ENCODE measurements at places on chromosomes 1 and 21.

DNA sequence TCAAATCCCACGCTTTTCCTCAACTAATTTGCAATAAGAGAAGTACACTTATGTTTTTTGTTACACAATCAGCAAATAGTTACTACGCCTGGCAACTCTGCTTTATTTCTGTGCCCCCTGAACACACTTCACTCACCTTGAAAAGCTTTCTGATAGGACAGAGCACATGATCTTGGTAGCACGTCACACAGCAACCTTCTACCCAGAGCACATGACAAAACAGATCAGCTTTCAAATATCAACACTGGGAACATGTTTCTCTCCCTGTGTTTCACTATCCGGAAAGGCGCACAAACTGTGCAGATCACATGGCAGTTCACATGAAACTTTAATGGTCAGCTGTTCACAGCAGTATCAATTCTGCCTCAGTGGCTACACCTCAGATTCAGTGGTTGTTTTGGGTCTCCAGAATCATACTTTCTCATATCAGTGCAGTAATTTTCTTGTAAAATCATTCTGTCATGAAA is 2.2 kb downstream of the SLC19A2 start:
- peak; percentile 50 for DNase-seq

DNA sequence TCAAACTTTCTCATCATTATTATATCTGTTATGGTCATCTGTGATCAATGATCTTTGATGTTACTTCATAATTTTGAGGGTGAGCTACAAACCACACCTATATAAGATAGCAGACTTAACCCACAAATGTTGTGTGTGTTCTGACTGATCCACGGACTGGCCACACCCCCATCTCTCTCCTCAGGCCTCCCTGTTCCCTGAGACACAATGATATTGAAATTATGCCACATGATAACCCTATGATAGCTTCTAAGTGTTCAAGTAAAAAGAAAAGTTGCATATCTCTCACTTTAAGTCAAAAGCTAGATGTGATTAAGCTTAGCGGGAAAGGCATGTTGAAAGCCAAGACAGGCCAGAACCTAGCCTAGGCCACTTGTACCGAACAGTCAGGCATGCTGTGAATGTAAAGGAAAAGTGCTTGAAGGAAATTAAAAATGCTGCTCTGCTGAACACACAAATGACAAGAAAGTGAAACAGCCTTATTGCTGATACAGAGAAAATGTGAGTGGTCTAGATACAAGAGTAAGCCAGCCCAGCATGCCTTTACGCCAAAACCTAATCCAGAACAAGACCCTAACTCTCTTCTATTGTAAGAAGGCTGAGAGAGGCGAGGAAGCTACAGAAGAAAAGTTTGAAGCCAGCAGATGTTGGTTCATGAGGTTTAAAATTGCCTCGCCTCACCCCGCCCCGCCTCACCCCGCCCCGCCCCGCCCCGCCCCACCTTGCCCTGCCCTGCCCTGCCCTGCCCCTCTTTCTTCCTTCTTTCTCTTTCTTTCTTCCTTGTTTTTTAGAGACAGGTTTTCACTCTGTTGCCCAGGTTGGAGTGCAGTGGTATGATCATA is 16.5 kb downstream of the CTSS start:
- DNase-seq = no peak

GRCh38 chr1:160577671-160578070 is 1.6 kb downstream of the CD84 start:
- no peak for DNase-seq

DNA sequence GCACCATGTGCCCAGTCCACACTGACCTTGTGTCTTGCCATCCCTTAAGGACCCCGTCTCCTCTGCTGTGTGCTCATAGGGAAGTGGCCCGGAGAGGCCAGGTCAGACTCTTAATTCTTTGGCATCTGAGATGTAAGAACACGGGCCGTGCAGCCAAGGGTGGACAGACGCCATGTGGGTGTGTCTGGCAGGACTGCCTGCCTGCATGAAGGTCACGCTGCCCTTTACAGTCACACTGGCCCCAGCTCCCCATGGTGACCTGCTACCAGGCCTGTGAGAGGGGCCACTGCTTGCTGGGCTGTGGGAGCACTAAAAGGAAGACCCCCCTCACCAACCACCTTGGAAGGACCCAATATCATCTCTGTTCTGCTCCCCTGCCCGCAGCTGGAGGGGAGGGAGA is 17.7 kb downstream of the DHRS3 start:
- DNase-seq = no peak

- DNase-seq = no peak
These were observed 116.2 kb downstream of the PTBP2 start for GRCh38 chr1:96837781-96838216.

DNA sequence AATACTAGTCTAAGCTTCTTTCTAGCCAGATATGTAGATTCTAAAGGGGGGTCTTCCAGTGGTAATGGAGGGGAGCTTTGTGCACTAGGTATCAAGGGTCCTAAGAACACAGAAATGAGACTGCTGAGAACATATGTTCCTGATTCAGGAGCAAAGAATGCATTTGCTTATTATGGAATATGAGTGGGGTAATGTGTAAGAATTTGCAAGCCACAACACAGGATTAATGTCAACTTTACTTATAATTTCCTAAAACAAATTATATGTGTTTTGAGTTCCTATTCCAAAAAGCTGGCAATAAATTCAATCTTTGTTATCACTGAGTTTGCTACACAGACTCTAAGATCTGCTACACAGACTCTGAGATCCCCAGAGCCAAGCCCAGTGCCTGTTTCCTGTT is 357.0 kb upstream of the PTBP2 start:
- DNase-seq = no peak

DNA sequence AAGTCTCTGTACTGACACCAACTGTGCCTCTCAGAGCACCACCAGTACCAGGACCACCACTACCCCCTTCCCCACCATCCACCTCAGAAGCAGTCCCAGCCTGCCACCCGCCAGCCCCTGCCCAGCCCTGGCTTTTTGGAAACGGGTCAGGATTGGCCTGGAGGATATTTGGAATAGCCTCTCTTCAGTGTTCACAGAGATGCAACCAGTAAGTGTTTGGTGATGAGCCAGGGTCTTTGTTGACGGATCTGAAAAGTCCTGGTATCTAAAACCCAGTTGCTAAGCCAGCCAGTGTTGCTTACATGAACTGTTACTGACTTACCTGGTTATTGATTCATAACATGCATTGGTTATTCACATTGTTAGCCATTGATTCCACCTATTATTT is 1.1 kb downstream of the C1orf56 start:
- no peak for DNase-seq

- DNase-seq = no peak
These were observed 71.3 kb upstream of the CNTN2 start for GRCh38 chr1:204971517-204972336.

DNA sequence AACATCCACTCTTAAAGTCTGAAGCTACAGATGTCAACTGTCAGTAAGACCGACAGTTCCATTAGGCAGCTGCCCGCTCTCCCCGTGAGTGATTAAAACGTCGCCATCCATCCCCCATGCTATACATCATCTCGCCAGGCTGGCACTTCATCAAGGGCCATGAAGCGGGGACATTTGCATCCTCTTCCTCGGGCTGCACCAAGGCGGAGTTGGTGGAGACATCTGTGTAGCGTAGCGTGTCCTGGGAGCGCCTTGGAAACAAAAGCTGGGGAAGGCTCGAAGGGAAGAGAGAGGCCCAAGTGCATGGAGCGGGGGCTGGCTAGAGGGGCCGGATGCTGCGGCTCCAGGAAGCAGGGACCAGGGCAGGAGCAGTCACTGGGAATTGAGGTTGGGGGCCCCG is 250.1 kb downstream of the KAZN start:
- peak; percentile 52 for DNase-seq

- DNase-seq = no peak
These were observed 5.4 kb downstream of the DMAP1 start for GRCh38 chr1:44218503-44219300.

DNA sequence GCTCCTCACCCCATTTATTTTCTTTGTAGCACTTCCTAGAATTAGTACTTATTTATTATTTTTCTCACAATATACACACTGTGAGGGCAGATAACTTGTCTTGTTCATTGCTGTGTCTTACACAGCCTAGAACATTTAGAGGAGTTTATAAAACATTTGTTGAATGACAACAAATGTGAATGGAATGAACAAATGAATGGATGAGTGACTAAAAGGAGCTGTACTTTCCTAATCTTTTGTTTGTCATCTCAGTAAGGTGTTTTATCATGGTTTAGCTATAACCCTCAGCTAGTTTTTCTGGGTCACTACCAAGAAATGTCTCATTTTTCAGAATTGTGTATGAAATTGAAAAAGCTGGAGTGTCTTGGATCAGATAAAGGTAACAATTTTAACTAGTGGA is 239.3 kb upstream of the KCNK2 start:
- DNase-seq = no peak

DNA sequence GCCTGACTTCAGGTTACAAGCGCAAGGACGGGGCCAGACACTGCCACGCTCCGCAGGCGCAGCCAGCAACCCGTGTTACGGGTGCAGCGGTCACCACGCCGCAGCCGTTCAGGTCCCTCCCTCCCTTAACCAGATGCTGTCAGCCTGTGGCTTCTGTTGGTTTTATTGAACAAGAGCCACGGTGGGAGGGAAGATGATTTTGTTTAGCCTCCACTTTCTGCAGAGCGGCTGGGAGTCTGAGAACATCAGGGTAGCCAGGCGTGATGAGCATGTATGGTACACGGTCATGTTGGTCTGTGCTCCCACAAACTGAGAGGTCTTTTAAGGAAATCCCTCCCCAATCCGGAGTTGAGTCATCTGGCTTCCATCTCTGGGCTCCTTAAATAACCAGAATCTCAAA is 18.5 kb upstream of the ADARB1 start:
- DNase-seq = no peak

GRCh38 chr1:67701876-67702275 is 16.9 kb downstream of the GADD45A start:
- DNase-seq = no peak

- DNase-seq = no peak
These were observed 32.7 kb upstream of the ETV3 start for GRCh38 chr1:157170677-157171515.

DNA sequence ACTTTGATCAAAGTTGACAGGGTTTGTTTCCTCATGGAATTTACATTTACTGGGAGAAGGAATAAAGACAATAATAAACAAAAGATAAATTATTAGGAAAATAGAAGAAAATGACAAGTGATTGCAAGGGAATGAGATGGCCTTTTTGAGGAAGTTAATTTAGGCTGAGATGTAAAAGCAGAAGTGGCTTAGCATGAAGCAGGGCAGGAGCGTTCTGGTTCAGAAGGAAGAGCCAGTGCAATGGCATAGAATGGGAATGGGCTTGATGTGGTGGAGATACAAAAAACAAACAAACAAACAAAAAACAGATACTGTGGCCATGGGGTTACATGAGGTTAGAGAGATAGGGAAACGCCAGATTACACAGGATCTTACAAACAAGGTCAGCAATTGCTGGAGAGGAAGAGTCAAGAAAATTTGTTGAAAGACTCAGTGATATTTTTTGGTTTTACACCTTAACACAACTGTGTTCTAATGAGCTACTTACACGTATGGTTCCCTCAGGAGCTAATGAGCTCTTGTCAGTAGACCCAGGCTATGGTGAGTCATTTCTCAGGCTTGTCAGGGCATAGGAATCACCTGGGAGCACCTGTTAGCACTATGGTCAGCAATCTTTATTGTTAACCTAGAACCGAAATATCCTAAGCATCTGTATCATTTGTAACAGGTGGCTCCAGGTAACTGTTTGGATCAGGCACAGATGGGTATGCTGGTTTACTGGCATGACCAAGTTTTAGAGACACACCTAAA is 8.7 kb upstream of the CADM3 start:
- no peak for DNase-seq

- DNase-seq = no peak
These were observed 79.9 kb downstream of the CD247 start for GRCh38 chr1:167438171-167439138.

DNA sequence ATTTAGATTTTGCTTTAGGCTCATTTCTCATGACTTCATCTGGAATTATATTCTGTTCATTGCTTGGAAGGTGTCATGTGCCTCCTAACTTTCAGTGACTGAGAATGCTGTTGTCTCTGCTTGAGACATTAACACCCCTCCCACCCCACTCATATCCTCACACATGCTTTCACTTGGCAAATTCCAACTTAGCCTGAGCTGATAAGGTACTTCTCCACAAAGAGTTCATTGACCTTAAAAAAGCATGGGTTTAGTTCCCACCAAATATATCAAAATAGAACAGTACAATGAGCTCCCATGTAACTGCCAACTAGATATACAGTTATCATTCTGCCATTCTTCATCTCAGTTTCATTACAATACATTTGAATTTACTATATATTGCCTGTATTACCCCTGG is 576.5 kb upstream of the ADGRL2 start:
- DNase-seq = no peak

Data from muscle of leg (tissue), 16 donors.